ENCODE measurements at places on chromosomes 11 and 22. TPM values are rescaled to one million over a fixed set of nuclear protein-coding genes. Genes with fewer than 3 reads are reported as not detected.

The GLYAT gene
- 0.10 TPM for polyA plus RNA-seq

The TMA7B gene
- not detected for polyA plus RNA-seq

The SEPTIN5 gene
- 2.2 TPM for polyA plus RNA-seq

The CACNA1I gene
- polyA plus RNA-seq: not detected

The TTLL8 gene
- not detected for polyA plus RNA-seq

The ZNF70 gene
- 0.82 TPM for polyA plus RNA-seq

The SCYL1 gene
- 31.3 TPM for polyA plus RNA-seq

The OR5I1 gene
- not detected for polyA plus RNA-seq

The FGF19 gene
- 0.08 TPM for polyA plus RNA-seq

The ACTN3 gene
- not detected for polyA plus RNA-seq

The GPR83 gene
- polyA plus RNA-seq: 0.04 TPM

The SCGB2A2 gene
- polyA plus RNA-seq: not detected

The DGKZ gene
- polyA plus RNA-seq: 39.1 TPM

The CWF19L2 gene
- polyA plus RNA-seq: 3.5 TPM
